ENCODE measurements at places on chromosomes 6 and 20.

- no peak for DNase-seq
These were observed 150.7 kb upstream of the SYNDIG1 start for GRCh38 chr20:24318569-24319352.

- DNase-seq: no peak
These were observed 421.4 kb upstream of the ID4 start for GRCh38 chr6:19415605-19416326.

GRCh38 chr6:39681674-39682121 is 43.5 kb downstream of the KIF6 start:
- DNase-seq: no peak

GRCh38 chr6:11702500-11703130 is 76.0 kb downstream of the ADTRP start:
- no peak for DNase-seq

GRCh38 chr20:42429761-42430458 is 759.8 kb downstream of the PTPRT start:
- DNase-seq: no peak

DNA sequence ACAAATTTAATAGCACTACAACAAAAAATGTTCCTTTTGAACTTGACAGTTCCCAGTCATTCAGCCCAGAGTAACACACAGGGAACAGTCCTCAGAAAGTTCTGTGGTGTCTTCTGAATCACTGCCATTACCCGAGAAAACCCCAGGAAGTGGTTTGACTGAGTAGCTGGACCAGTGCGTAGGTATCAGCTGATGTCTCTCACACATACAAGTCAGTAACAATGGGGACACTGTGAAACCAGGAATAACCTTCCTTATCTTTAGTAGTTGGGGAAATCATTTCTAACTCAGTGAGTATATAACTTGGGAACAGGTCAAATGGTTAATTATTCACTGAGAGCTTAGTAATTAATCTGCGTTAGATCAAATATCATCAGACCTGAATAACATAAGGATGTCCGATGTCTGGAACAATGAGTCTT is 73.1 kb downstream of the HIVEP2 start:
- no peak for DNase-seq

Measured in NCI-H345 (cell line).